Myocyte (in vitro differentiated cells): ENCODE measurements at places on chromosomes 1 and 21.
A peak's percentile ranks its signal among the peaks of the same experiment; 100 is the strongest.

- peak; percentile 31 for DNase-seq
Measured at GRCh38 chr1:47703981-47704596, 266.2 kb downstream of the FOXD2 start.

GRCh38 chr1:3055051-3055450 lies 14.0 kb upstream of the PRDM16 start:
- no peak for DNase-seq

DNA sequence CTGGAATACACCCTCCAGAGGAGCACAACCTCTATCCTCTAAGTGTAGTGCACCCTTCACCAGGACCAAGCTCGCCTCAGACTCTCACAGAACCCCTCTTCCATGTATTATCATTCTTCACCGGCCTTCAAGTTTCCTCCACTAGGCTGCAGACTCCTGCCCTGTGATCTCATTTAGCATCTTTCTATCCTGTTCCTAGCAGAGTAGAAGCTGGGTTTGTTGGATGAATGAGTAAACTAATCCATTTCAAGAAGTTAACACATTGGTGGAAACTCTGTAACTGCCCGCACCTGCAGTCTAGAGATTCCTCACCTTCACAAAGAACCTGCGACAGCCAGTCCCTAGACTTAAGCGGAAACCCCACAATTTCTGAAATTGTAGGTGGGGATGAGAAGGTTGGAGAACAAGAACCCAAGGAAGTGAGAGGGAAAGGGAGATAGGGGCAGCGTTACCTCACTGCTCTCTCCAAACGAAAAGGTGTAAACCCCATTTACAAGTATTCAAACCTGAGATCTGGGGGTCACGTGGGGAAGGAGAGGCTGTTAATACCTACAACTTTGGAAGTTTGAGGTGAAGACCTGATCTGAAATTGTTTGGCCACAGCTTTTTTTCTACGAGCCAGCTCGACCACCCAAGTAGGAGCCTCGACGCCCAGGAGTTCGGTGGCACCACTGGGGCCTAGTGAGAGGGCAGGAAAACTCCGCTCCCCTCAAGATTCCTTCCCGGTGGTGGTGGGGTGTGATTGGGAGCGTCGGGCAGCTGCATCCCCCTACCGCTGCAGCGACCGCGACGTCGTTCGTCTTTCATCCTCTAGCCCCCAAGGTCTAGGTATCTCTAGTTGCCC lies 1.2 kb downstream of the PTPN14 start:
- DNase-seq: peak; percentile 45

DNA sequence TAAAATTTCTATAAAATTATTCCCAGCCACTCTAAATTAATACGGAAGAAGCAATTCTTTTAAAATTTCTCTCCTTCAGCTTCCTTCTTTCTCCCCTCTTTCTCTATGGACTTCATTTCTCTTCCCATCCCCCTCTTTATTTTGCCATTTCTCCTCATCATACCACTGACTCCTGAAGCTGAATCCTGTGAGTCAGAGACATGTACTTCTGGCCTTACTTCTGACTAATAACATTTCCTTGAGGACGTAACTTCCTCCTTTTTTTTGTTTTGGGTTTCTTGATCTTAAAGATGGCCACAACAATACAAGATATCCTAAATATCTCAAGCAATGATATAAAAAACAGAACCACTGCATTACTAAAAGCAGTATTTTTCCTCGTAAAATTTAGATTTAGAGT lies 63.6 kb upstream of the DENND1B start:
- peak; percentile 8 for DNase-seq

DNA sequence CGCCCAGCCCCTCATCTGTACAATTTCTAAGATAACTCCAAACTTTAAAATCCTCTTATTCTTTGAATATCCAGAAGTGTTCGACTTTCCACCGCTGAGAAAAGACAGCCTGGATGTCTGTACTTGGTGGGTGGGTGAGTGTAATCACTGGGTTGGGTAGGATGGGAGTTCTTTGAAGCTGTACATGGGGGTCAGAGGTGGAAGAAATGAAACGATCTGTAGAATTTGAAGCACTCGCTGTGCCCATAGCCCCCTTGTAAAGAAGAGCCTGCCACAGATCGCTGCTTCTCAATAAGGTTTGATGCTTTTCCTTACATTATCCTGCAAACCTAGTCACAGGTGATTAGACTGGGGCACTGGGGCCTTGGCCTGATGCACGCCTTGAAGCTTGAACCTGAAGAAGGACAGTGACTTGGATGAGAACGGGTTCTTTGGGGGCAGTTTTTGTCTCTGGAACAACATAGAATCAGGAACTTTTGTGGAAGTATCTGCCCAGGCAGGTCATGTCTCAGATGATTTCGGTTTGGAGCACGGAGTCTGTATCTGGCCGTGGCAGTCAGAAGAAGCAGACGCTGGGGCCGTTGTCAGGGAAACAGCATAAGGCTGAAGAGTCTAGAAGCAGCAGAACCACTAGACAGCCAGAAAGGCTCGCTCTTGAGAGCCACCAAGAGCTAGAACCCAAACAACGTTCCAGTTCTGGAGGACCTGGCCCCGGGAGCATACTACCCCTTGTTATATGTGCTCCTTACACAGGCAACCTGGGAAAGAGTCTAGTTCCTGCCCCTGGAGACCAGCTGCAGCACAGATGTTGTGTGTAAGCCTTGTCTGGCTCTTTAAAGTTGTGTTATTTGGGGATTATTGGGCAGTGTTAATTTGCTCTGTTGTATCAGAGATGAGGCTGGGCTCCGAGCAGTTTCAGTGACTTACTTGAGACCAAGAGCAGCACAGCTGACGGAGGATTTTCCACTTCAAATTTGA lies 45.1 kb upstream of the SCCPDH start:
- no peak for DNase-seq

DNA sequence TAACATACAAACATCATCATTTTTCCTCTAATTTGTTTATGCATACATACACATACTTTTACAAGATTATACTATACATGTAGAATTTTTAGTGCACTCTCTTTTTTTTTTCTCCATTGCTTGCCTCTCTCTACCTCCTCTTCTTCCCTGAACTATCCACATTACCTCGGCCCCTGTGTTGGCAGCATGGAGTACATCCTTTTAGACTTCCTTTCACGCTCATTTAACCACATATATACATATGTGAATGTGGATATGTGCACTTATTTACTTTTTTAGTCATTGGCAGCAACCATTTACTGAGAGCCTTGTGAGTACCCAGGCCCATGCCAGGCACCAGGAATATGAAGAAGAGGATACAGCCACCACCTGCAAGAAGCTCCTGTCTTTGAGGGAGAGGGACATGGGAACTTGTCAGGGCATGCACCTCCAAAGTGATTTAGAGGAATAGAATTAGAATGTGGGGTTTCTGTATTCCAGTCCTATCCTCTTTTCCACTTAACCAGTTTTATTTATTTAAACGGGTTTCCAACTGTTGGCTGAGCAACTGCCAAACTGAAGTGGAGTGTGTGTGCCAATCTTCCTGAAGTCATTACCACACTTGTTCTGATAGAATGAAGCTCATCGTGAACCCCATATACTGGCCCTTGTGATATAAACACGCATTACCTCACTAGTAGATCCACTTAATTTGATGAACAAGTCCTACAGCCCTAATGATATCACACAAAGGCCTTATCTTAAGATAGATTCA lies 212.6 kb downstream of the TNR start:
- no peak for DNase-seq
